Esophagus mucosa (tissue), 1 donor: ENCODE measurements at places on chromosomes 2 and 18. TPM values are rescaled to one million over a fixed set of nuclear protein-coding genes. Genes with fewer than 3 reads are reported as not detected.
A peak's percentile ranks its signal among the peaks of the same experiment; 100 is the strongest.

- ATAC-seq = no peak
These were observed 197.8 kb downstream of the MEMO1 start for GRCh38 chr2:31813016-31813415.

- ATAC-seq = no peak
These were observed 43.8 kb downstream of the LPIN1 start for GRCh38 chr2:11790228-11790627.

DNA sequence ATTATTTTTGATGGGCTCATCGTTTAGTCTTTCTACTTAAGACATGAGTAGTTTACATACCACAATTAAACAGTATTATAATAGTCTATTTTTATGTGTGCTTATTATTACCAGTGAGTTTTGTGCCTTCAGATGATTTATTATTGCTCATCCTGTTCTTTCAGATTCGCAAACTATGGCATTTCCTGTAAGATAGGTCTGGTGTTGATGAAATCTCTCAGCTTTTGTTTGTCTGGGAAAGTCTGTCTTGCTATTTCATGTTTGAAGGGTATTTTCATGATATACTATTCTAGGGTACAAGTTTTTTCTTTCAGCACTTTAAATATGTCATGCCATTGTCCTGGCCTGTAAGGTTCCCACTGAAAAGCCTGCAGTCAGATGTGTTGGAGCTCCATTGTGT, 101.3 kb downstream of the DNAH7 start:
- no peak for ATAC-seq

DNA sequence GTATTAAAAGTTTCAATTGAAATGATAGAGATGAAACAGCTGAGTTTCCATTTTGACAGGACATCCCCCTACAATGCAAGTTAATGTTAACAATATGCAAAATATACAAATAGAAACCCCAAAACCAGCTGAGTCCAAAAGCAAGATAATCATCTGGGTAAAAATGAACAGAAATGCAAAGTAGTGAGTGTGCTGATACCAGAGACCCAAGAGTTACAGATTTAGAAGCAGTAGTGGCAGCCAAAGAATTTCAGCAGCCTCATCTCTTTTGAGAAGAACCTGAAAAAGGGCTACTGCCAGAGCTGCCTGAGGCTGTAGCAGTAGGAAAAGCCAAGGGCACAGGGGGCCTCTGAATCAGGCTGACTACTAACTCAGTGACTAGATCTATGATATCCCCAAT, 82.6 kb downstream of the THADA start:
- ATAC-seq = no peak

GRCh38 chr2:208669394-208669793, 262.8 kb downstream of the PTH2R start:
- ATAC-seq = no peak

DNA sequence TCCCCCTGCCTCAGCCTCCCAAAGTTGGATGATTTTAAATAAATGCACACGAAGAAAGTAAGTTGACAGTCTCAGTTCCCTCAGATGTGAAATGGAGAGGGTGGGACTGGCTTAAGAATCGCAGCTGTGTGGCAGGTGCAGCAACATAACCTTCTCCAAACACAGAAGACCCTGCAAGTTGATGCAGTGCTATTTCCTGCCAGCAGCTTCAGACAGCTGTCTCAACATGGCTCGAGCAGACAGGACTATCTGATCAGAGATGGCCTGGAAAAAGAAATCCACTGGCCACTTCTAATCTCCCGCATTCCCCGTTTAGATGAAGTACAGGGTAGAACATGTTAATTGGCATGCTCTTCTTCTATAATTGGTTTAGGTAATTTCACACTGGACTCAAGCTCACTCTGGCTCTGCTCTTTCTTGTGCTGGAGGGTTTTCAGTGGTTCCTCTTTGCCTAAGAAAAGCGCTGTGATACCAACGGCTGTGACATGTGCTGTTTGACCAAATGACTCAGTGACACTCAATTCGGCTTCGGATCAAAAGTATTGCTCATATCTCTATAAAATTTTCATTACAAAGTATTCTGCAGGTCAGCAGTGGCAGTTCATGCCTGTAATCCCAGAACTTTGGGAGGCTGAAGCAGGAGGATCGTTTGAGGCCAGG, 40.2 kb downstream of the MYOM1 start:
- no peak for ATAC-seq

DNA sequence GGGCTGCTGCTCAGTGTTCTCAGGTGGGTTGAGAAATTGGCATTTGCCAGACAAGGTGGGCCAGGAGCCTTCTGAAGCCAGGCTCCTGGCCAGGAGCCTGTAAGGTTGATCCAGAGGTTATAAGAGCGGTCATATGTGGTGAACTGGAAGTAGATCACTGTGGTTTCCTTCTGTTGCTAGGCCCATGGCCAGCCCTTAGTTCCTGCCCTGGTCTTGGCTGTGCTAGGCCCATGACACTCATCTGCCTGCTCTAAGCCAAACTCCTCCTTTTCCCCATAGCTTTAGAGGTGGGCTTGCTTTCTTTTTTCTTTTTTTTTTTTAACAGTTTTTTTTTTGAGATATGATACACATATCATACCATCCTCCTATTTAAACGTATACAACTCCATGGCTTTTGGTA, 5.0 kb upstream of the MGAT5 start:
- no peak for ATAC-seq

DNA sequence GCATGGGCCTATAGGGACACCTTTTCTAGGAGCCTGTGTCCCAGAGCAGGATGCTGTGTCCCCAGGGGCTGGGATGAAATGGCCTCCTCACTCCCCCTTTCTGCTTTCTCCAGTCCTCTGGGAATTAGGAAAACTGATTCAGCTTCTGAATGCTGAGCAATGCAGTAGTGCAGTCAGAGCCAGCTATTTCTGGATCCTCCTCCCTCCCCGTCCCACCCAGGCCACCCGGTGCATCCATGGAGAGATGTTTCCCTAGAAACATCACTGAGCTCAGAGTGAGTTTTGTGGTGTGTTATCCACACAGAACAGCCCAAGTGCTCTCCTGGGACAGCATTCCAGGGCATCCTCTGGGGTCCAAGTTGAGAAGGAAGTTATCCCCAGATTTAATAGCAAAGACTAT, 125.5 kb downstream of the LOXHD1 start:
- ATAC-seq = no peak

DNA sequence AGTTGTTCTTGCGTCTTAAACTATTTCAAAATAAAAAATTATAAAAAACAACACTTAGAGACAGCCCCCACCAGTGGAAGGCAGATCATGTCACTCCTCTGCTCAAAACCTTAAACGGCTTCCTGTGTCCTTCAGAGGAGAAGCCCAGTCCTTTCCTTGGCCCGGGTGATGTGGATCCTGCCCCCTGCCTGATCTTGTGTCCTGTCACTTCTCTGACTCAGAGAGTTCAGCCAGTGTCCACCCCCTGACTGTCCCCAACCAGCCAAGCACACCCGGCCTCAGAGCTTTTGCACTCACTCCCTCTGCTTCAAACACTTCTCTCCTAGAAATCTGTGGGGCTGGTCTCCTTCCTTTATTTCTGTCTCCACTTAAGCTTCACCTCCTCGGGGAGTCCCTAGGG, 35.4 kb downstream of the TOGARAM2 start:
- ATAC-seq = no peak

DNA sequence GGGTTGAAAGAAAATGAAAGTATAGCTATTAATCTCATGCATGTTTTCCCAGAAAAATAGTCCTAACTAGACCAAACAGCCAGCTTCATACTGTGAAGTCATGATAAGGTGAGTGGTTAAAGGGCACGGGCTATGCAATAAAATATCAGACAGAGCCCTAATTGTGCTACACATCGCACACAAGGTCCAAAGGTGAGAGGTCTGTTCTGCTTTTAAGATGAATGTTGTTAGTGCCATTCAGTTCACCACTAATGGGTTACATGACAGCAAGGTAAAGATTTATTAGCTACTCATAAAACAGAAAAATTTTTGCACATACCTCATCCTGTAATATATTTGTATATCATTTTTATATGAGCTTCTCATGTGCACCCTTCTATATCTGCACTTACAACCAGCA, 105.0 kb upstream of the STK17B start:
- no peak for ATAC-seq

DNA sequence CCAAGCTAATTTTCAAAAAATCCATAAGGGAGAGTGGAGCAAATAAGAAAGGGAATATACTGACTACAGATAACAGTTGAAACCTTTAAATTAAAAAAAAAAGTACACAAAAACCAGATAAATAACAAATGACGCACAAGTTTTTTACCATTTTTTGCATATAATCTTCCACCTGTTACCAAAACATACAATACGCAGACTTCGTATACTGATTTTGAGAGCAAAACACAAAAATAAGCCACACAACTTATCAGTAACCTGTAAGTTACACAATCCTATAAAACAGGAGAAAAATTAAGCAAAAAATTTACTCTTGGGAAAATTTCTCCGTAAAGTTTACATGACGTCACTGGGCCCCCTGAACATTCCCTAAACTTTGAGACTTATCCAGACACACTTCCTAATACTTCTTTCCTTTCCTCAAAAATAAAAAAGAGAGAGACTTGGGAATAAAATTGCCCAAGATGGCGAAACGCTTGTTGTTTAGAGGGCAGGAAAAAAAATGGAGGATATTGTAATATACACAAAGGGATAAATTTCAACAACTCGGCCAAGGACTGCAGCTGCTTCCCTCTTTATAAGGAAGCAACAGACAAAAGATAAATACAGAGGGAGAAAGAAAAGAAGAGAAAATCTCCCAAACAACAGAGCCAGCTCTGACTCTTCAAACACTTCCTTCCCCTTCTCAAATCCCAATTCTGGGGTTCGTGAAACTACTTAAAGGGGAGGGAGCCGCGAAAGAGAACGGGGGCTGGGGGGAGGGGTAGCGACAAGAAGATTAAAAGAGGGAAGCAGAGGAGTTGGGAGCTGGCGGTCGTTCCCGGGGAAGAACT, 1.6 kb downstream of the BAZ2B start:
- ATAC-seq = peak; percentile 43

DNA sequence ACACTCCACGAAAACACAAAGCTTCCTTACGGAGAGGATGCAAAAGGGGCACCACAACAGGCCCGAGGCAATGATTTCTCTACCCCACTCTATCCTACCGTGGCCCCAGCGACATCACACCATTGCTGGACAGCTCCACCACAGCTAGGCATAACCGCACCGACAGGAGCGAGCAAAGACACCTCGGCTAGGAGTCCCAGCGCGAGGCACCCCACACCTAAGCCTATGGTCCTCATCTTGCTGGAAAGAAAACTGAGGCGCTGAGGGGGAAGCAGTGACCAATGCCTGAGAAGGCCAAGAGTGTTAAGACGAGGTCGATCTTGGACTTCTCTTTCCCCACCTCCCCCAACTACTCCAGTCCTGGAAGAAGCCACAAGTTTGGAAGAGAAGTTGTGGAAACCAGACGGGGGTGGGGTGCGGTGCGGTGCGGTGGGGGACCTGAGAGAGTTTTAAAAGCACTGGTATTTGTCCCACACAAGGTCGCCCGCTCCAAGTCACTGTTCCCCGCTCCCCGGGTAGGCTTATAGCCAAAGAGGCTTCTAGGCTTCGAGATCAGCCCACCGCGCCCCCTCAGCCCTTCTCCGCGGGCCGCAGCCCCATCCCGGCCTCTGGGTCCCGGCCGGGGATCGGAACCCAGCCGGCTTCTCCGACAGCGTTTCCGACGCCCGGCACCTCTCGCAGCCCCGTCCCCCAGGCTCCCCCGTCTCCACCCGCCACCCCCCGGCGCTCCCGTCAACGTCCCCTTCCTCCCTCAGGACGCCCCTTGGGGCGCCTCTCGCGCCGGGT, 766 bp downstream of the PDE6D start:
- ATAC-seq = peak; percentile 14

DNA sequence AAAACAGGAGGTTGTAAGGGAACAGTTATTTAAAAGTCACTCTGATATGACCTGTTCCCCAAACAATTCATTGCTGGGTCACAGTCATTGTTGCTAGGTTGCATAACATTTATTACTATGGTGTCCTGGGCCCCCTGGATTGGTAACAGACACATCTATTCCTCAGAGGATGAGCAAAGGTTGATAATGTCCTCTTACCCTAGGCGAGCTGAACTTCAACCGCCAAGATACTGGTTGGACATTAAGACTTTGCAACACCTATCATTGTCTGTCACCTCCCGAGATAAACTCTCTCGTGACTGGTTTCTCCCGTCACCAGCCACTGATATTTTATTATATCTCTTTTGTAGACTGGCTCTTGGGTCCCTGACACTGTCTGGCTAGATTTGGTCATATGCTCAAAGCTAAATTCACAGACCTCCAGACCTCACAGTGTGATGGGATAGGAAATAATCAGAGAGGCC, 361.3 kb downstream of the ZNF521 start:
- ATAC-seq = no peak

DNA sequence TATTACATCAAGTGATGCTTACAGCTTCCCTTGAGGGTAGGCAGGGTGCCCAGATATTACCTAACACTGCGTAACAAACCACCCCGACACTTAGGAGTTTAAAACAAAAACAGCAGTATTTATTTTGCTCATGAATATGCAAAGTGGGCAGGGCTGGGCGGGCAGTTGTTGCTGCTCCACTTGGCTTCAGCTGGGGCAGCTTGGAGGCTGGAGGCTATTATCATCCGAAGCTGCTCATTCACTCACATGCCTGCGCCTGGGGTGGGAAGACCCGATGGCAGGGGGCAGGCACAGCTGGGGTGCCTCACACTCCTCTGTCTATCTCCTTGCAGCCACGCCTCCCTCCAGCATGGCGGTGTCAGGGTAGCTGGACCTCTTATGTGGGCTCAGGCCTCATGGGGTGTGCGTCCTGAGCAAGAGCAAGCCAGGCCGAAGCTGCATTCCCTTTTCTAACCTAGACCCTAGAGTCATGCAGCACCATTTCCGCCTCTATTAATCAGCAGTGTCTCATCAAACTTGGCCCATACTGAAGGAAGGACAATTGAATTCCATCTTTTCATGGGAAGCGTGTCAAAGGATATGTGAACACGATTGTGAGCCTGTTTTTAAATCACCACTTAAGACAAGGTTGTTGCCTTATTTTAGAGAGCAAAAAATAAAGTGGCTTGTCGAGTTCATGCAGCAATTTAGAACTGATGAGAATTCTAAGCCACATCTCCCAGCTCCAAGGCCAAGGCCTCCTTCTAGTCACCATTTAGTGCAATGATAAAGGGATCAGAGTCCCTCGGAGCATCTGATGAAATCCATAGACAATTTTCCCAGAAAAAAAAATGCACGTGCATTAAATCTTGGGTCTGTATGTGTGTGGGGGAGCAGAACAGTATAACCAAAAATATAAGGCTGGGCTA, 54.9 kb downstream of the SDC1 start:
- ATAC-seq = peak; percentile 4

- ATAC-seq = no peak
These were observed 133.5 kb downstream of the PTGR3 start for GRCh38 chr18:75075429-75075841.

The PLEK gene
- total RNA-seq = 1.00 TPM

The CCL20 gene
- total RNA-seq = 2.8 TPM

The OTOS gene
- total RNA-seq = not detected

The RTP5 gene
- total RNA-seq = not detected

The LRRC30 gene
- not detected for total RNA-seq

The SLC19A3 gene
- 1.5 TPM for total RNA-seq

The ZNF396 gene
- 0.80 TPM for total RNA-seq

The SP110 gene
- 9.1 TPM for total RNA-seq

The SLC5A7 gene
- total RNA-seq = not detected

The NAT8 gene
- not detected for total RNA-seq
